Mononuclear cell (primary cell): ENCODE measurements at places on chromosomes 1 and 21. TPM values are rescaled to one million over a fixed set of nuclear protein-coding genes. Genes with fewer than 3 reads are reported as not detected.

GSTM5 gene
- total RNA-seq, result not detected

SPRR5 gene
- not detected for total RNA-seq

EXTL1 gene
- under 0.01 TPM for total RNA-seq

MYCL gene
- total RNA-seq, result 5.0 TPM

BTG3 gene
- 68.6 TPM for total RNA-seq

FLG2 gene
- total RNA-seq, result not detected

OR2L3 gene
- not detected for total RNA-seq

CAPZB gene
- 128 TPM for total RNA-seq

NUF2 gene
- total RNA-seq, result 0.94 TPM

ACOT11 gene
- 0.42 TPM for total RNA-seq

TRAF3IP3 gene
- 92.5 TPM for total RNA-seq

TACSTD2 gene
- under 0.01 TPM for total RNA-seq

PSMA5 gene
- total RNA-seq, result 30.7 TPM

FAM163A gene
- total RNA-seq, result 0.21 TPM

KIF2C gene
- total RNA-seq, result 0.21 TPM

KCNJ6 gene
- total RNA-seq, result under 0.01 TPM

OR2AK2 gene
- 0.10 TPM for total RNA-seq

PLPPR5 gene
- total RNA-seq, result under 0.01 TPM

STYXL2 gene
- total RNA-seq, result not detected

KCNA2 gene
- 0.52 TPM for total RNA-seq

GBP4 gene
- 21.8 TPM for total RNA-seq

SARS1 gene
- total RNA-seq, result 87.1 TPM

ZBTB21 gene
- total RNA-seq, result 60.4 TPM

PEAR1 gene
- 1.7 TPM for total RNA-seq

CFAP126 gene
- not detected for total RNA-seq

FOXD2 gene
- 0.42 TPM for total RNA-seq

GPR25 gene
- total RNA-seq, result 0.84 TPM

RYR2 gene
- total RNA-seq, result 0.21 TPM

INSRR gene
- not detected for total RNA-seq

NHLH2 gene
- total RNA-seq, result not detected

ALG14 gene
- total RNA-seq, result 0.21 TPM

RSPO1 gene
- not detected for total RNA-seq

RGS4 gene
- not detected for total RNA-seq

ANKRD35 gene
- total RNA-seq, result not detected

MFAP2 gene
- total RNA-seq, result not detected

TNFRSF4 gene
- total RNA-seq, result 3.3 TPM

AADACL4 gene
- total RNA-seq, result not detected

S100A7A gene
- not detected for total RNA-seq
